ENCODE measurements at places on chromosomes 5 and 9. TPM values are rescaled to one million over a fixed set of nuclear protein-coding genes. Genes with fewer than 3 reads are reported as not detected.

The SPINK7 gene
- 241 TPM for total RNA-seq

The FCN2 gene
- not detected for total RNA-seq

The TXNDC8 gene
- total RNA-seq: not detected

The MSX2 gene
- total RNA-seq: not detected

The CD14 gene
- total RNA-seq: 46.7 TPM

The TTC23L gene
- total RNA-seq: not detected

The RAB24 gene
- 52.7 TPM for total RNA-seq

The MARVELD2 gene
- total RNA-seq: 15.6 TPM

The PCDHB5 gene
- 1.3 TPM for total RNA-seq

The AQP7 gene
- 0.15 TPM for total RNA-seq

The BARHL1 gene
- not detected for total RNA-seq

Measured in esophagus squamous epithelium (tissue), 5 donors.